ENCODE measurements at places on chromosomes 3 and 15.

DNA sequence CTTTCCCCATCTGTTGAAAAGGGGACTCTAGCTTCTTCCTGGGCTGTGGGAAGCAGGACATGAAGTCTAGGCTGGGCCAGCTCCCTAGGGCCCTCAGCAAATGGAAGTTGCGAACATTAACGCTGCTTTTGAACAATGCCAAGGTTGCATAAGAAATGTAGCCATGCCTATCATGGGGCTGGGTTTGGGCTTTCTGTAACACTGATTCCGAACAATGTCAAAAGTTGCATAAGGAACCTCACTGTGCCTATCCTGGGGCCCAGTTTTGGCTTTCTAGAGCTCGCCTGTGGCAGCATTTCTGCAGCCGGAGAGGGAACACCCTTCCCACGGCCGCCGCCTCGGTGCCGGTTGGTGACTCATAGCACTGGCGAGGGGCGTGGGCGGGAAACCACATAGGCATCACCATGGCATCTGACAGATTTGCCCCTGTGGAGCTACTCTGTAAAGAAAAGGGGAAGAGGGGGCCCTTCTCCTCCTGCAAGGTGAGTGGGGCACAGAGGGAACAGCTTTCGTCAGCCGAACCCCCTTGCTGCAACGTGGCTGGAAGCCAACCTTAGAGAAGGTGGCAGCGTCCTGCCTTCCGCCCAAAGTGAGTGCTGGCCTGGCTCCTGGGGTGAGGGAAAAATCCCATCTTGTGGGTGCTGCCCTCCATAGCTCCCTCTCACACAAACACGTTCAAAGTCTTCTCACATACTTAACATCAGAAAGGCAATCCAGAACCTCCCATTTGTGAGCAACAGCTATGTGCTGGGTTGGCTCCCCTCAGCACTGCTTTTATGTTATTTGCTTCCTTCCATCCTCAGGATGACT is 46.6 kb upstream of the ATP2B2 start:
- DNase-seq: no peak

GRCh38 chr3:194203482-194204041 is 67.6 kb downstream of the HES1 start:
- no peak for DNase-seq

- no peak for DNase-seq
Observed at GRCh38 chr3:16402451-16402850, 111.0 kb downstream of the RFTN1 start.

DNA sequence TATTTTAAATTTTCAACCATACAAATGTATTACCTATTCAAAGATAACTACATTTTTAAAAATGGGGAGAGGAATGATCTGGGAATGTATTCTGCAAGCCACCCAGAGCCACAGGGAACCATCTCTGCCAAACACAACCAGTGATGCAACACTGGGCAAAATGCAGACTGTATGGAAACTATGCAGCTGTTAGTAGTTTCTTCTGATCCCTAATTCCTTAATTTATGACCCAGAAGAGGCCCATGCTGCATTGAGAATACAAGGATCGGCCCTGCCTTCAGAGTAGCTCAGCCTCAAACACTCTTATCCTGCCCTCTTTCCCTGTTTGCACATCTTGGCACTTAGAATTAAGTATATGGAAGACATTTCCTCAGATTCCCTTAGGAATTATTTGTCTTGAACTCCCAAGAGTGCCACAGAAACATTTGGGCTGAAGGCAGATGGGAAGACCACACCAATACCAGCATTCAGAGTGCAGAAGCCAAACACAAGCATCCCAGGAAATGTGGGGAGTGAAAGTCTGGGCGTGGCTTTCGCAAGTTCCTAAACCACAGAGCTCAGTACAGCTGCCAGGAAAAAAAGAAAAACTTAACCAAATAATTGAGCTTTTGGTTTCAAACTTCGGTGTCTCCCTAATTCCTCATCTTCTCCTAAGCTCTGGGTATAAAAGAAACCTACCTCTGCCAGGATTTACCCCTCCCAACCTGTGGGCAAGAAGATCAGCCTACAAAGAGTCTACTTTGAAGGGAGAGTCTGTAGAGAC is 5.3 kb downstream of the SNUPN start:
- no peak for DNase-seq

GRCh38 chr3:111156517-111156916 is 84.9 kb downstream of the NECTIN3 start:
- DNase-seq: no peak

GRCh38 chr3:48409291-48410201 is 20.3 kb downstream of the PLXNB1 start:
- no peak for DNase-seq

DNA sequence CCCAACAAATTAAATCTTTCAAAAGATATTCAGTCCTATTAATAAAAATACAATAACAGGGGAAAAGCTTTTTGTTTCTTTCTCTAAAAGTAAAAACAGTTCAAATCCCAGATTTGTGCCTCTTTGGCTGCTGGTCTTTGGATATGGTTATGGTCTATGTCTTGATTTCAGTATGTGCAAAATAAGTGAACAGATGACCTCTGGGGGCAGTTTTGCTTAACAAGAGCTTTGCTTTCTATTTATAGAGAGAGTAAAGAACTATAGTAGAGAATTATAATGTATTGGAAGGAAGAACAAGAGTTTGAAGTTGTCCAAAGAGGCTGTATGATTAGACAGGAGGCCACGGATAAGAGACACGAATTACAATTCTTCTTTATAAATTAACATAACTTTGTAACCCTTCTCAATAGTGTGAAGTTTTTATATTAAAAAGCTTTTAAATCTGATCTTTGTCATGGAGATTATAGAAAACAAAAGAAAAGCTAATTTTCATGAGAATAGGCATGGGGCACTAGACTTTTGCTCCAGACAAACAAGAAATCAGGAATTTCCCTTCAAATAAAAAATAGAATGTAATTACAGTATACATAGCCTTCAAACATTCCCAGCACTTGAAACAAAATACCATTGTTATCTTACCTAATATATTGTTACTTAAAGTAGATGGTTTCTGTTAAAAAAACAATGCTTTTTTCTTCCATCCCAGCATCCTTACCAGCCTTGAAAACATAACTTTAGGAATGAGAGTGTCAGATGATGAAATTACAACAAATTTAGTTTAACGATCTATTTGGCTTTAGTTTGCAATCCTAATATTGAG is 432.7 kb upstream of the ARHGEF26 start:
- no peak for DNase-seq

DNA sequence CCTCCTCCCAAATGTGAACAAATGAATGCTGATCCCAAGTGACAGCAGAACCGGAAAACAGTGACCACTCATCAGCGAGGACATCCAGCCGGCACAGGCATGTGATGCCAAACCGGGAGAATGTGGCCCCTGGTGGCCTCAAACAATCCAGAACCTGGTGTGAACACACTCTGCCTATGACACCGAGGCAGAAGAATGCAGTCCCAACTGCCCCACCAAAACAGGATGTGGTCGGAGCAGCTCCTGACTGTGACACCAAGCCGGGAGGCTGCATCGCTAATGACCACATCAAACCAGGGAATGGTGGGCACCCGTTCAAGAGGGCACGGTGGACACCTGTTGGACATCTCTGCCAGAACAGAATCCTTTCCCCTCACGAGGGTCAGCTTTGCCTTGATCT is 15.4 kb downstream of the SCN5A start:
- no peak for DNase-seq

DNA sequence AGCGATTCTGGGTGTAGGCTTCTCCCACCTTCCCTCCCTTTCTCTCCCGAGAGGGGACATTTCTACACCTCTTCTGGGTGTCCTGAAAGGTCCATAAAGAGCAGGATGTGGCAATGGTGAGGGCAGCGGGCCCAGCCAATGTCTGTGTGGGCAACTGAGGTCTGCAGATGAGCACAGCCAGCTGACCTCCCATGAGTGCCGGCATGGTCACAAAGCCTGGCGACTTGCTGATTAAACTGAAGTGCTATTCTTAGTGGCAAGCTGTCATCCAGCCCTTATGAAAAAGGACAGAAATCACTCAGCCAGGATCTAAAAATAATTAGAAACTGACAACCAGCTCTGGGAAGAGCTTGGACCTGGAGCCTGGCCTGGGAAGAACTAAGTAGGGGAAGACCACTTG is 124.3 kb upstream of the RGMA start:
- DNase-seq: peak; percentile 5

- DNase-seq: no peak
Observed at GRCh38 chr3:168517249-168518071, 421.7 kb upstream of the GOLIM4 start.

DNA sequence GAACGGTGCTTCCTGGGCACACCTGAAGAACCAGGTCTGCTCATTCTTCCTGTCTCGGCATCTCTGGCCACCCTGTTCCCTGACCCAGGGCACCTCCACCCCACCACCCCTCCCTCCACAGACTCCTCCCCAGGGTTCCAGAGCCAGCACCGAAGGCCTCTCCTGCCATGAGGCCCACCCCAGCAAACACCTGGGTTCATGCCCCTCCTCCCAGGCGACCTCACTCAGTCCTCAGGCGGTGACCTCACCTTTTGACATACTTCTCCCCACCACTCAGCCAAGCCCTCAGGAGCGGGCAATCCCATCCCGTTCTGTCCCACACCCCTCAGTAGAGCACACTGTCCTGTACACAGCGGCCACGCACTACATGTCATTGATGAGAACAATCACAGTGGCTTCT is 72.3 kb downstream of the RPN1 start:
- no peak for DNase-seq

DNA sequence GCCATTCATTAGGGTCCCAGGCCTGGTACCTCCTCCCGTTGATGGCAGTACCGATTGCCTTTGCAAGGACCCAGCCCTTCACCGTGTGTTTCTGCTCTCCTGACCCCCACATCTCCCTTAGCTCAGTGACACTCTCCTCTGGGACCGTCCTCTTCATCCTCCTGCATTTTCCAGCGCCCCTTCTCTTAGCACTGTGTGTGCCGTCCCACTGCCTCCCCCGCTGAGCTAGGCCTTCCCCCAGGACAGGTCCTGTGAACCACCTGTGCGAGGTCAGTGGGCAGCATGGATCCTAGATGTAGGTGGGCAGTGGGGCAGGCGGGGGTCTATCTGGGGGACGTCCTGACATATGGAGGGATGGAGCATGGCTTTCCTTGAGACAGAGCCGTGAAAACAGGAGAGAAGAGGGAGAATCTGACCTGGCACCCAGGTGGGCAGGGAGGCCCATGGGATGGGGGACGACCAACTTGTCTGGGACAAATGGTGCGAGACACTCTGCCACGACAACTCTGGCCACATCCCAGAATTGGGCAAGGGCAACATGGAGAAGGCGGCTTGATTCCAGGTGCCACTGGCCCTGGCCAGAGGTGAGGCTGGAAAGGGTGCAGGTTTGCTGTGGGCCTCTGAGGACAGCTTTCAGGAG is 87.7 kb upstream of the ALDH1L1 start:
- DNase-seq: no peak

GRCh38 chr3:55474213-55474632 is 12.9 kb downstream of the WNT5A start:
- DNase-seq: no peak

- no peak for DNase-seq
Observed at GRCh38 chr3:159813822-159814531, 174.7 kb upstream of the IL12A start.

DNA sequence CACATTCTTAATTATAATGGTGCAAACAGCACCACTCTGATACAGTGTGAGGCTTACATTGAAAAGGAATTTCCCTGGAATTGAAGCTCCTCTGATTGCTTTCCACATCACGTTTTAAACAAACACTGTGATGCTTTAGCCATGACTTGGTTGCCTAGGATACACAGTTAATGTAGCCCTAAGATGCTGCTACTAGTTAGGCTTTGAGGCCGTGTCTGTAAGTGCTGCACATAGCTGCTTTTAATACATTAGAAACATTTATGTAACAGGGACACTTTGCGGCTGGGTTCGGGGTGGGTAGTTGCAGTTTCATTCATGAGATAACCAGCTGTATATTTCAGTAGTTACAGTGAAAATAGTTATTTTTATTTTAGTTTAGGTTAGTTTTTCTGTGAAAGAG is 334.7 kb downstream of the NLGN1 start:
- DNase-seq: peak; percentile 35

GRCh38 chr3:78734048-78734637 is 1033.7 kb downstream of the ROBO1 start:
- no peak for DNase-seq

DNA sequence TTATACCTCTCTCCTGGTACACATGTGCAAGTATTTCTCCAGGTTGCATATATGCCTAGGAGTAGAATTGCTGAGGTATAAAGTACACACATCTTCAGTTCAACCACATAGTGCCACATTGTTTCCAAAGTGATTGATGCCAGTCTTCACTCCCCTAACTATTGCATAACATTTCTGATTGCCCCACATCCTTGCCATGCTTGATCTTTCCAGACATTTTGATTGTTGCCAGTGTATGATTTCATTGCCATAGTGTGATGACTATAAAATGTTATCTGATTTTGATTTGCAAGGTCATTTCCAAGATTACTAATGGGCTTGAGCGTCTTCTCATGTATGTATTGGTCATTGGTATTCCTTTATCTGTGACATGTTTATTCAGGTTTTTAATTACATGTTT is 61.1 kb upstream of the MLF1 start:
- DNase-seq: no peak

DNA sequence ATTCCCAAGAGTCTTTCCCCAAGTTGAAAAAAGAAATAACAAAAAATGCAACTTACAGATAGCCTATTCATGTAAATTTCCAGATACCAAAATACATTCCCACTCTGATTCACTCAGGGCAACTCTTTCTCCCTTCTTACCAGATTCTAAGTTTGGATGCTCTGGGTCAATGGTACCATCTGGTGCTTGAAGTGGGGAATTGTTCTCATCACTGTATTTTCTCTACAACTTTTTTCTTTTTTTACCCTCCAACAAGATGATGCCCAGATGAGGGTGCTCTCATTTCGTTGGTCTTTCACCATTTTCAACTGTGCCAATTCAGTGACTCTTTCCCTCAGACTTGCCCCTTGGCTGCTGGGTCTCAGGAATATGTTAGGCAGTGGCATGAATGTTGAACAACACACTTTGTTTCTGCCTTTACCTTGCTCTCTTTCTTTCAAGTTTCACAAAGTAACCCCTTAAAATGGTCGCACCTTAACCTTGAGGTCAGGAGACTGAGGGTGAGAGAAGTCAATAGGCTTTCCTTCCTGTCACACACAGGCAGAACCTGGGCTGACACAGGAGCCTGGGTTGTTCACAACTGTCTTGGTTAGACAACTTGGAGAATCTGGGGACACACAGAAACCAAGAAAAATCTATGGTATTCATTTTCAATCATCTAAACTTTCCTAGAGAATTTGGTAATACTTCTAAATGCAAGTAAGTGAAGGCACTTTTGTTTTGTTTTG is 330.7 kb upstream of the SLCO3A1 start:
- DNase-seq: no peak

- DNase-seq: no peak
Observed at GRCh38 chr3:157131861-157132260, 28.1 kb downstream of the CCNL1 start.

Measured in cerebellar cortex (tissue), 1 donor.